ENCODE measurements at places on chromosomes 5 and 9. TPM values are rescaled to one million over a fixed set of nuclear protein-coding genes. Genes with fewer than 3 reads are reported as not detected.

RAD23B gene
- total RNA-seq, result 87.3 TPM

JAKMIP2 gene
- total RNA-seq, result 10.6 TPM

DNA sequence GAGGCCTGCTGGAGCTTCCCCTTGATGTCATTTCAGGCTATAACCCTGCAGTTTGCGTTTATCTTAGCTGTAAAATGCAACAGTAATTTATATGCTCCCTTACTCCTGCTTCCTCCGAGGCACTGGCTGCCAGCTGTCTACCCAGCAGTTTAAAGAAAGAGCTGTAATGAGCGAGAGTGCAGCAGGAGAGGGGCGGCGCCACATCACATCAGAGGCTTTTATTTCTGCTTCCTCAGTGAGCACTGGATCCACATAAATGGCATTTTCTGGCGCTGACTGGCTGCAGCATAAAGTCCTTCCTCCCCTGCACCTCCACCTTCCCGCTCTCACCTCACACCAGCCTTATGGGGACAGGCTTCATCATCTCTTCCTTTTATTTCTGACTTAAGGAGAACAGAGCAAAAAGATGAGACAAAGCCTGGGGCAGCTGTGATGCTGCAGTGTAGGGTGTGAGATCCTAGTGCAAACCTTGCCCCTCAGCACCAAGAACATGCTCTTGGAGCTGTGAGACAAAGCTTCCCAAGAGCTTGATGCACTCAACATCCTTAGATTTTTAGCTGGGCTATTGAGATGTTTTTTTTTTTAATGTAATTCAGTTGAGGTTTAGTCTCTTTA, 829.6 kb upstream of the ZNF608 start:
- no peak for DNase-seq

- no peak for DNase-seq
These were observed 806.2 kb downstream of the MTRR start for GRCh38 chr5:8675182-8675581.

- no peak for DNase-seq
These were observed 6.9 kb downstream of the PCDHGA12 start for GRCh38 chr5:141437221-141437620.

IL4 gene
- total RNA-seq, result not detected

- no peak for DNase-seq
These were observed 1.6 kb downstream of the BTNL3 start for GRCh38 chr5:180990086-180990881.

- DNase-seq, result no peak
These were observed 47.6 kb downstream of the ACO1 start for GRCh38 chr9:32431940-32432555.

PCDHA6 gene
- 1.3 TPM for total RNA-seq

- no peak for DNase-seq
These were observed 57.3 kb downstream of the DAPK1 start for GRCh38 chr9:87554976-87555375.

GRCh38 chr5:137114529-137114928, 384.6 kb downstream of the SPOCK1 start:
- DNase-seq, result no peak

DNA sequence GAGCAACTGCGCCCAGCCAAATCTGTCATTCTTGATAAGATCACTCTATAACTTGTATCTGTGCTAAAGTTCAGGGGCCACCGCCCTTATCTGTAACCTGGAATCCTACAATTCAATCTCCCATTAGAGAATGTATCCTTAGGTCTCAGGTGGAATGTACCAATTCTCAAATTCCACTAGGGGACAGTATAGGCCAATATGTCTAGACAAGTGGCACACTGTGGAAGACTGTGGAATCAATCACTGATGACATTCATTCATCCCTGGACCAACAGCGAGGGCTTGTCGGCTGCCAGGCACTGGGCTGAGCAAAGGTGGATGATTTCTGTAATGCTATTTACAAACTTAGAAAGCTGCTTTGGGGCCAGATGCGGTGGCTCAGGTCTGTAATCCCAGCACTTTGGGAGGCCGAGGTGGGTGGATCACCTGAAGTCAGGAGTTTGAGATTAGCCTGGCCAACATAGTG, 28.7 kb upstream of the MEGF9 start:
- DNase-seq, result no peak

- no peak for DNase-seq
These were observed 13.6 kb downstream of the GGTA1 start for GRCh38 chr9:121486043-121486442.

DNA sequence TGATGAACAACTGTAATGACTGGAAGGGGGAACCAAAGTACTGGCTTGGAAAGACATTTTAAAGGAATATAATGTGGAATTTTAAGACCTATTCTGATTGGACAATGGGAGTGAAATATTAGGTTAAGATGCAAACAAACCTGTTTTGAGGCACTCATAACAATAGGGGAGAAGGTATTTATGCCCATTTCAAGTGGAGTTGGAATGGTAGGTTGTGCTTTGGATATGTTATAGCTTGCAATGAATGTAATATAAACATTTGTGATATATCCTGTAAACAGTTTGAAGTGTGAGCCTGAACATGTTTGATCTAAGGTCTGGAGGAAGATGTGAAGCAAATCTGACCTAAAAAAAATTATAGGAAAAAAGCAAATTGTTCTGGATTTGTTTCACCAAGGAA, 129.6 kb upstream of the GRHPR start:
- no peak for DNase-seq

- DNase-seq, result no peak
These were observed 573.7 kb upstream of the DAB2 start for GRCh38 chr5:39998518-39998917.

DNA sequence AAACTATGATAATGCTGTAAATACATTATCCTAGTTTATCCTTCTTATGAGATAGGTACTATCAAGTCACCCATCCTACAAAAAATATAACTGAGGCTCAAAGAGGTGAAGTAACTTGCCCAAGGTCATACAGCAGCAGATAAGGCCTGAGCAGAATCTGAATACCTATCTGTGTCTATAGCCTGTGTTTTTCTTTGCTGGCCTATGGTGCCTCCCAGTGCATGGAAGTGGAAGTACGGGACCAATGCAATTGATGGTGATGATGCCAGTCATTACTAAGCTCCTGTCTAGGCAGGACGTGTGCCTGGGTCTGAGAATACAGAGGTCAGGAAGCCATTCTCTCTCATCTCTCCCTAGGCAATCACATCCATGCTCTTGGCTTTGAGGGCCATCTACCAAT, 67.8 kb downstream of the FAT2 start:
- no peak for DNase-seq

IPPK gene
- 13.4 TPM for total RNA-seq

DNA sequence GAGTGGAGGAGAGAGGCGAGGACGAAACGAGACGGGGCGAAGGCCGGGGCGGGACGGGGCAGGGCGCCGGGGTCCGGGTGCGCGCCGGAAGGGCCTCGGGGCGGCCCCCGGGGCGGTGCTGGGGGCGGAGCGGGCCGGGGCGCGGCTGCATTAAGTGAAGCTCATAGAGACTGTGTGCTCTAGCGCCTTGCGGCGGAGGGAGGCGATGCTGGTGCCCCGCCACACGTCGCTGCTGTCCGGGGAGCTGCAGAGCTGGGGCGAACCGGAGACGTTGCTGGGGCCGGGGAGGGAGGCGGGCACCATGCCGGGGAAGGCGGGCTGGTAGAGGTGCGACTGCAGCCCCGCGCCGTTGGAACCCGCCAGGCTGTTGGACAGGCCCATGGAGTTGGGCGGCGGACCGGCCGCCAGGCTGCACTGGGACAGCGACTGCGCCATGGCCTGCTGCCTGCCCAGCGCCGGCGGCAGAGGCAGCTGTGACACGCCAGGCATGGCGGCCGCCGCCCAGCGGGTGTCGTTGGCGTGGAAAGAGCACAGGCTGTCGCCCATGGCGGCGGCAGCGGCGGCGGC, 8.3 kb downstream of the OTP start:
- DNase-seq, result no peak

GNAQ gene
- 50.3 TPM for total RNA-seq

DNA sequence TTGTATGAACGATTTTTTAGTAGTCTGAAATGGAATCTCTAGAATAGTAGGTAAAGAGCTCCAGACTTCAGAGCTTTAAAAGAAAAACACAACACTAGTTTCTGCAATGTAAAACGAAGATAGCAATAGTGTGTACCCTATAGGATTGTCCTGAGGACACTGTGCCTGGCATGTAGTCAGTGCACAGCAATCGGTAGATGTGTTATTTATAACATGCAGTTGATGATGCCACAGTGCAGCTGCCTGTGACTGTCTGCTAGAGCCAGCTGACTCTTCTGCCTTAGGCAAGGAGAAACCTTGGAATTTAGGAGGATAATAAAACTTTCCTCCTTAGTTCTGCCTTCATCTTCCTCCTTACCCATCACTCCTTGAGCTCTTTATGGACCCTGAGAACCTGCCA, 27.7 kb upstream of the TMOD1 start:
- no peak for DNase-seq

DNA sequence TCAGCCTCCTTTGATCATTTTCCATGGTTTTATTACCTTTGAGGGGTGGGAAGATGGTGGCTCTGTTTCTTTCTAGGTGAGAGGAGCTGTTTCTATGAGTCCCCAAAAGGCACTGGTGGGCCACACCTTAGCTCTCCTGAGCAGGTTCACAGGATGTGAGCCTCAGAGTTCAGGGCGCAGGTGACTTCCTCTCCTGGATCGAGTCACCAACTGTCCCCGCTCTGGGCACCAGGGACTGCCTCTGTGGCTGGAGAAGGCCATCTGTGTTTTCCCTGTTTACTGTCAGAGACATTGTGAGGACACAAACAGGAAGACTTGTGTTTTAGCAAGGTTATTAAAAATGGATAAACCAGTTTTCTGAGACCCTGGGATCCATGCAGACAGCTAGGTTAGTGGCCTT, 68.5 kb downstream of the IL31RA start:
- DNase-seq, result no peak

GRCh38 chr5:93748875-93749397, 7.5 kb upstream of the POU5F2 start:
- no peak for DNase-seq
